ENCODE measurements at places on chromosomes 2 and 18.

DNA sequence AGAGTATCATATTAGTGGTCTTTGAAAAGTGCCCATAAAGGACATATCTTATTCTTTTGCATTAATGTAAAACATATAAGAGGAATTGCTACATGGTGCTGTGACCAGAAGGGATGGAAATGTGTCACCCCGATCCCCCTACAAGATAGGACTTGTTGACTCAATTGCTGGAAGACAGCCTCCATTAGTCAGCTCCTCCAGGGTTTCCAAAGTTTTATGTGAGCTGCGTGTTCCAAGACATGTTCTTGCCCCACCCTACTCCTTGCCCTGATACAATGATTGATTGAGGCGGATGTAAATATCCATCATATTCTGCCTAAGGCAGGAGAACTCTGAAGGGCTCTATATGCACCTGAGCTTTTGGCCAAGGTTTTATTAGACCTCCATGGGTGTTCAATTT is 541.0 kb upstream of the ZEB2 start:
- DNase-seq = no peak

GRCh38 chr2:8239531-8240088 is 442.2 kb upstream of the ID2 start:
- no peak for DNase-seq

- no peak for DNase-seq
Observed at GRCh38 chr2:96888072-96889011, 18.5 kb upstream of the SEMA4C start.

DNA sequence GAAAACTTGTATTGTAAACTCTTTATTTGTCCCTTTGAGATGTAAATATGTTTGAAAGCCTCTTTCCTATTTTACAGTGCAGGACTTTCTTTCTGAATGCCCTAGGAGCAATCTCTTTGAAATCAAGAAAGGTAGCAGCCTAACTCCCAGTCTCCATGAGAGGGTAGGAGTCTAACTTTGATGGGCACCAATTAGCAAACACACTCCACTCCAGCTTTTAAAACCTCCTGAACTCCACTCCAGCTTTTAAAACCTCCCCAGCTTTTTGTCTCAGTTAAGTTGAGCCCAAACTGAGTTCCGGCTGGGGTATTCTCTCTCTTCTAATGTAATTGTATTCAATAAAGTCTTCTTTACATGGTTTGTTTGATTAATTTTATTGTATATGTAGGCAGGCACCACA is 493.7 kb upstream of the CDH7 start:
- no peak for DNase-seq

DNA sequence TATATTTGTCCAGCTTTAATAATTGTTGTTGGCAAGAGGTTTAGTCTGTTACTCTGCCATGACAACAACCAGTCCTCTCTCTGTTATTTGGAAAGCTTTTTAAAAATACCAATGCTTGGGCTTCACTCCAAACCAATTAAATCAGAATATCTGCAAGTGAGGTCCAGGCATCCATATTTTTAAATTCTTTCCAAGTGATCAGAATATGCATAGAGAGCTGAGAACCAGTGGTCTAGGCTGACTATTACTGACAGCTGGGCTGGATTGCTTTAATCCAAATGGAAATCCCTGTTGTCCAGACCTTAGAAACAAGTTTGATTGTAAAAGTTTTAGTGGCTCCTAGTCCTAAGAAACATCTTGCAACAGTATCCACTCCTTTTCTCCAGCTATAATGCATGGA is 1059.7 kb upstream of the ACVR2A start:
- DNase-seq = no peak

GRCh38 chr2:102101097-102101848 is 41.3 kb upstream of the IL1R1 start:
- DNase-seq = no peak

GRCh38 chr2:141770530-141770929 is 360.3 kb downstream of the LRP1B start:
- DNase-seq = no peak

DNA sequence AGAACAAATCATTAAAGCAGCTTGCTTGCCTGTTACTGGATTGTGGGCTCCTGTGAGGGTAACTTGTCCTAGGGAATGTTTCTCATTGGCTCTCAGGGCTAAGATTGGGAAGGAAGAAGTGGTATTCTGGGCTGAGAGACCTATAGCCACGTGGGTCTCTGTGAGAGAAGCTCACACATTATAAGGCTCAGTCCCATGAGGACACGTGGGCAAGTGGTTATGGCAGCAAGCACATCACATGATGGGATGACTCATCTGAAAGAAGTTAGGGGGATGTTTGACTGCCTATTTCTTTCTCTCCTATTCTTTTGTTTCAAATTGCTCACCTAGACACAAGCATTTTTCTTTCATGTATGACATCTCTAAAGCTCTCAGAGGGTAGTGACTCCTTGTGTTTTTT is 418.0 kb upstream of the ST6GAL2 start:
- DNase-seq = no peak

- no peak for DNase-seq
Observed at GRCh38 chr2:30412047-30412683, 34.9 kb upstream of the LCLAT1 start.

DNA sequence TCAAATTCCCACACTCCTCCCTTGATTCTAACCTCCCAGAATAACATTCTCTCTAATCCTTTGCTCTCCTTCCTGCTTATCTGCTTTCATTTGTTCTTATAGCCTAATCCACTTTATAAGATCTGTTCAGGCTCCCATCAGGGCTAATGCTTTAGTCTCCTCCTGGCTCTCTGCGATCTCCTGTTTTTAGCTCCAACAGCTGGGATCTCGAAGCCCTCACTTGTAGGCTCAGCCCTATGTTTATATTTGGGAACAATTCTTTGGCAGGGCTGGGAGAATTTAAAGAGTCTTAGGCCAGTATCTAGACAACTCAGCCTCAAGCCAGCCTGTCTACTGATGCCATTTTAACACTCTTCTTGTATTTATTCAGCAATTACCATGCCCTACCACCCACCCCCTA is 27.2 kb upstream of the RAPH1 start:
- no peak for DNase-seq

DNA sequence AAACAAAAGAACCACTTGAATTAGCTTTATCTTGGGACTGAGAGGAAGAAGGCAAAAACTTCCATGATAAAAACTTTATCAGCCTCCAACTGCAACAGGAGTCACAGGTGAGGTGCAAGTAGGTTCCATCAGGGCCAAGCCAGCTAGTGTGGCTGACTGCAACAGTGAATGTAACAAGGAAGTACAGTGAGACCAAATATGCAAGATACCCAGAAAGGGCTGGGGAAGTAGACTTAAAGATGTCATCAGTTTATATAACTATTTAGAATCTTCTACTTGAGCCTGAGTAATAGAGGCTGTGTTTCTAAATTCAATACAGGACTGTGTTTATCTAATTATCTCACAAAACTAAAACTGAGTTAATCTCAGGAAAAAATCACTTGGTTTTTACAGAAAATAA is 14.8 kb downstream of the PLEKHM3 start:
- no peak for DNase-seq

DNA sequence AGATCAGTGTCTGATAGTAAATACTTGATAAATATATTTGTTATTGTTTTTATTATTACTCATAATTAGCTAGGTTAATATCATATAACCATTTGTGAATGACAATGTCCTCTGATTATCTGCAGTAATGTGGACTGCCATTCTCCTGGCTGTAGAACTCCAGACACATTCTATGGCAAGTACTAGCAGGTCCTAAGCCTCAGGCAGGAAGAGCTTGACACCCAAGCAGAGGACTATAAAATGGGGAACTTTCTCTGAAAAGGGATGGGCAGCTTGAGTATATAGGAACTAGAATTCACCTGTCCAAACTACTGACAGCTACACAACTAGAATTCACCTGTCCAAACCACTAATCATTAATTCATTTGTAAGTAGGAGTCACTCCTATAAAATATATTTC is 649.4 kb downstream of the CPS1 start:
- no peak for DNase-seq

GRCh38 chr2:118657466-118657865 is 190.0 kb downstream of the EN1 start:
- no peak for DNase-seq

- no peak for DNase-seq
Observed at GRCh38 chr2:65383541-65384488, 48.6 kb downstream of the SPRED2 start.

DNA sequence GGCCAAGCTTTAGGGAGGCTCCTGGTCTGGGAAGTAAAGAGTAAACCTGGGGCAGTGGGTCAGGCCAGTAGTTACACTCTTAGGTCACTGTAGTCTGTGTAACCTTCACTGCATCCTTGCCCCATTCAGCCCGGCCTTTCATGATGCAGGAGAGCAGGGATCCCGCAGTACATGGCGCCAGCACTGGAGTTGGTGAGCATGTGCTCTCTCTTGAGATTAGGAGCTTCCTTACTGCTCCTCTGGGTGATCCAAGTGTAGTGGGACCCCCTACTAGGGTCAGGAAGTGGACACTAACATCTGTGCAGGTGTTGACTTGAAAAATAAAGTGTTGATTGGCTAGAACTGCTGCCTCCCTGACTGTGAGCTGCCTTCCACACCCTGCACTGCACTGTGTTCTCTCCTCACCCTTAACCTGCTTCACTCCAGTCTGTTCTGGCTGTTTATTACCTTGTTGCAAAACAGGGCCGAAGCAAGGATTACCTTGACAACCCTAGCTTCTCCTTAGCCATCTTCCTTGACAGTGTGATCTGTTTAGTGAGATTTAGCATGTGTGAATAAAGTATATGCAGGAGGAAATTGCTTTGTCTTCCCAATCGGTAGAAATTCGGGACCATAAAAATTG is 5.2 kb downstream of the RETREG2 start:
- no peak for DNase-seq

GRCh38 chr2:237480988-237481525 is 6.0 kb upstream of the MLPH start:
- DNase-seq = no peak
